ENCODE measurements at places on chromosomes 3 and 15.

GRCh38 chr15:67349634-67350033, 95.0 kb downstream of the IQCH start:
- no peak for DNase-seq

- no peak for DNase-seq
These were observed 23.2 kb downstream of the DCP1A start for GRCh38 chr3:53324105-53324504.

DNA sequence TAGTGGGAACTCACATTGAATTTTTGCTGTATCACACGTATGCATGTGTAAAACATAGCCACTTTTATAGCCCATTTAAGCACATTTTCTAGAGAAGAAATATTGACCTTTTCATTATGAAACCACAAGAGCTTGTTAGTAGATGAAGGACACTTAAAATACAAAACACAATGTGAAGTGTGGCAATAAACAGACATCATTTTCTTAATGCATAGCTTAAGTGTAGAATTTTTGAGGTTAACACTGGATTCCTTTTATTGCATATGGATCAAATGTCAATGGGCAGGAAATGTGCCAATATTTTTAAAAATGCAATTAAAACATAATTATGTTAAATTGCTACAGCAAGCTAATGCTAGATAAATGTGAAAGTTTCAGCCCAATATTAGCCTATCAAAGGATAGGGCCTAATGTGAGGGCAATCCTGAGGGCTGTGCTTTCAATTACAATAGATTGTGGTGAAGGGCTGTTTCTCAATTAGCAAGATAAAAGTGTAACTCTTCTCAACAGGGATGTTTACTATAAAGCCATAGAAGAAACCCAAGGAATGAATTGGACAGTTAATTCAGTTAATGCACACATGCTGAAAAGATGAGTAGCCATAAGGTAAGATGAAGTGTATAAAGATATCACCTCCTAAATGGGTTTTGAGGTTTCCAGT, 489.0 kb upstream of the CDIN1 start:
- no peak for DNase-seq

GRCh38 chr3:27658741-27659140, 63.4 kb downstream of the EOMES start:
- no peak for DNase-seq

DNA sequence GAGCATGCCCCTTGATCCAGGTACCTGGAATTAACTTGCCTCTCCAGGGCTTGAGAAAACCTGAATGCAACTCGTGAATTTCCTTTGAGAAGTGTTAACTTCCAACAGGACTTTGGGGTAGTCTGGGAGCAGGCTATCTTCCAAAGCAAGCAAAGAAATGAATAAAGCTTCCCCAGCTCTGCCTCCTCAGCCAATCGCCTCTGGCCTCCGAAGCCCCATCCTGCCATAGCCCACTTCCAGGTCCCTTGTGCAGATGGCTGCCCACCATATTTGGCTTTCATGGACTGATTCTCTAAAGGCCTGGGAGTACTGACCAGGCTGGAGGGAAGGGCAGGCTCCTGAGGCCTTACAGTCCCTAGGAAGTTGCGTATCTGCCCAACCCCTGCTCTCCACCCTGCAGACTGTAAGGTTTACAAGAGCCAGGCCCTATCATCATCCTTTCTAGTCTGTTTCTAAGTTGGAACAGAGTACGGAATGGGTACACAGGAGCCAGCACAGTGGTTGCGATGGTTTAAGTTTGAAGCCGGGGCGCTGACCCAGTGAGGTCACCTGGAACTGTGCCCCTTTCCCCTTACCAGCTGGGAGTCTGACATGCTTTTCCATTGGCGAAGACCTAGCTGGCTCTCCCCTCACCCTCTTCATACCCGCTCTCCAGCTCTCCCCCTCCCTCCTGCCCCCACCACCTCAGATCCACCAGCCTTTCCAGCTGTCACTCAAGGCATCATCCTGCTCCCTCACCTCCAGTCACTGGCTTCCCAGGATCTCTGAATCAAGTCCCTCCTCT, 1.1 kb upstream of the PML start:
- DNase-seq = no peak
